ENCODE measurements at places on chromosomes 1 and 21.

DNA sequence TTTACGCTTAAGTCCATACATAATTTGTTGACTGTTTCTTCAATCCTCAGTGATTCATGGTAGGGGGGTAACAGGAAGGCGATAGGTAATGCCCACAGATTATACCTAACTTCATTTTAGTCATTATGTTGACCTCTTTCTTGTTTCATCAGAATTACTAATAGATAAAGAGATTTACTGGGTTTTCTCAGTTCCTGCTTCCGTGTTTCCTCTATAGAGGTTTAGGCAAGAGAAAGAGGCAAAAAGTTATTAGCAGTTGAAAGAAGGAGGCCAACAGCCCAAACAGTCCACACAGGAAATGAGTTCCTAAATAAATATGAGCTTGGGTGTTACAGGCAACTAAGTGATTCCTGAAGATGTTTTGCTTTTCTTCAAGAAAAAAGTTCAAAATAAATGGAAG lies 17.9 kb upstream of the CLCA1 start:
- H3K4me1 ChIP-seq: no peaks in the 10 kb centered on the region
- no peak overlapping the region for H3K4me3 ChIP-seq
- H3K36me3 ChIP-seq: no peaks in the 10 kb centered on the region
- H3K27me3 ChIP-seq: no peaks in the 10 kb centered on the region
- no peak for DNase-seq

DNA sequence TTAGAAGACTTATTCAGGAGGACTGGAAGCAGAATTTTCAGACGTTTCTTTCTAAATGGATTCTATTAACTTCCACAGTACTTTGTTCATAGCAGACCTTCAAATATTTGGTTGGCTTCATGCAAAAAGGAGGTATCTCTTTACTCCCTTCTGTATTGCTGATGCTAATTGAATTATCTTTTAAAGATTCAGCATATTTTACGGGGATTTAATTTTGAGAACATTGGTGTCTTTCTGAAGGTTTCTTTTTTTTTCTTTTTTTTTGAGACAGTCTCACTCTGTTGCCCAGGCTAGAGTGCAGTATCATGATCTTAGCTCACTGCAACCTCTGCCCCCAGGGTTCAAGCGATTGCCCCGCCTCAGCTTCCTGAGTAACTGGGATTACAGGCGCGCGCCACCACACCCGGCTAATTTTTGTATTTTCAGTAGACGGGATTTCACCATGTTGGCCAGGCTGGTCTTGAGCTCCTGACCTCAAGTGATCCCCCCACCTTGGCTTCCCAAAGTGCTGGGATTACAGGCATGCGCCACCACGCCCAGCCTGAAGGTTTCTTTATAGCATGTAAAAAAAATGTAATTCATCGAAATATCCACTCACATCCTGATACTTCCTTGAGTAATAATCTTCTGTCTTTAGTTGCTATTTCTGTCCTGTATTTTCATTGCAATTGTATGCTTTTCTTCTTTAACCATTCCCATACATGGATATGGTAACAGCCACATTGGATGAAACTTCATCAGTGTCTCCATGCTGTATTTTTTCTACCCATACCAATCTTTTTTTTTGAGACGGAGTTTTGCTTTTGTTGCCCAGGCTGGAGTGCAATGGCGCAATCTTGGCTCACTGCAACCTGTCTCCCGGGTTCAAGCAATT lies 14.5 kb downstream of the CNST start:
- no peaks in the 10 kb centered on the region for H3K27me3 ChIP-seq
- H3K27ac ChIP-seq: peak overlapping the region; percentile 39
- peaks cover 9% of the 10 kb centered on the region for H3K36me3 ChIP-seq
- no peaks in the 10 kb centered on the region for H3K4me1 ChIP-seq
- no peak for DNase-seq

DNA sequence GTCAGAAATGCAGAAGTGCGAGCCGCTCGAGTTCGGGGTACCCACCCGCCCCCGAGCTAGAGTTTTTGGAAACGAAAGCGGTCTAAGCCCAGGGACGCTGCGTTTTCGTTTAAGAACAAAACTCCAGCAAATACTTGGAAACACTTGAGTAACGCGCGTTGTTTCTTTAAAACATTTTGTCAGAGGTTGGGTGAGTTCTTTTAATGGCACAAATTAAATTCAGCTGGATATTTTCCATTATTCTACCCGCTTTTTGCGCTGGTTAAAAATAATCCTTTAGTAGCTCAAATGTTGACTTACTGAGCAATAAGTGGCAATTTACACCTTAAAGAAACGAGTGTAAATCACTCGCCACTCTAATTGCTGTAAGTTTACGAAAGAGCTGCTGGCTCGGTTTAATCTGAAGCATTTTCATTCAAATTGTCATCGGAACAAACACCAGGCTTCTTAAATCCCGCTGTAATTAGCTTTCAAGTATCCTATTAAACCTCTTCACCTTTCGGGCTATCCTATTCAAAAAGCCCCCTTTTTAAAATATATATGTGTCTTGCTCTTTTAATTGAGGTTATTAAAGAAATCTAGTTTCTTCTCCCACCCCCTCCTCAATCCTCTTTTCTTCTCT lies 1.5 kb downstream of the LHX8 start:
- H3K27me3 ChIP-seq: peaks cover 32% of the 10 kb centered on the region
- DNase-seq: no peak
- H3K27ac ChIP-seq: no peak overlapping the region

GRCh38 chr1:181015251-181015615 lies 7.4 kb downstream of the STX6 start:
- DNase-seq: no peak
- no peaks in the 10 kb centered on the region for H3K36me3 ChIP-seq
- H3K4me1 ChIP-seq: peaks cover 28% of the 10 kb centered on the region
- no peak overlapping the region for H3K27ac ChIP-seq
- no peaks in the 10 kb centered on the region for H3K27me3 ChIP-seq
- no peak overlapping the region for H3K4me3 ChIP-seq

DNA sequence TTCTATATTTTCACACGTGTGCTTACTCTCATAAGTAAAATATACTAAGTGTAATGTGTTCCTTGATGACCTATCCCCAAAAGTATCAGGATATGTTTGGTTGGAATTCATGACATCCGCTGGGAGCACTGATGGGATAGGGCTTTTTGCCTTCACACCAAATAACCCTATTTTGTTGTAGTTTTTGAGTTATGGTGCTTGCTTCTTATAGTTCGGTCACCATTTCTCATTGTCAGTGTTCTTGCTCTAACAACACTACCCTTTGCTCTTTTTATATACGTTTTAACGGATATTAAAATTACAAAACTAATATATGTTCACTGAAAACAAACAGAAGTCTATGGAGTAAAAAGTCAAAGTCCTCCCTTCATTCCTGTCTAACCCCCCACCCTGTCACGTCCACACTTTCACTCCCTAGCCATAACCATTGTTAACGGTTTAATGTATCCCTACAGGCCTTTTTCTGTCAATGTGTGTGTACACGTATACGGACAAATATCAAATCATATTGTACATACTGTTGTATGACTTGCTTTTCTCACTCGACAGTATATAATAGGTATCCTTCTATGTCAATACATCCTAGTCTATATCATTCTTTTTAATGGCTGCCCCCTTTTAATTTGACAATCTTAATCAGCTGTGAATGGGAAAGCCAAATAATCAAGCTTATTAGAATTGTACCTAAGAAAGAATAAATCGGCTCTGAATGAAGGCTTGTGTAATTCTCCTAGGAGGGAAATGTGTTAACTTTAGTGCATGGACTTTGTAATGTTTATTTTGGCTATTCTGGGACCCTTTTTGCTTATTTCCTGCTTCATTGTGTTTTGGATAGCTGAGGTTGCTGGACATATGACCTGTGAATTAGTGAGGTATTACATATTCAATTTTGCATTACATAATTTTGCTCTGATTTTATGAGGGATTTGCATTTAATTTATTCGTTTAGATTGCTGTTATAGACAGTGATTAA lies 3.5 kb upstream of the RNF220 start:
- peaks cover under 1% of the 10 kb centered on the region for H3K27me3 ChIP-seq
- peaks cover 7% of the 10 kb centered on the region for H3K4me1 ChIP-seq
- no peak for DNase-seq
- H3K36me3 ChIP-seq: no peaks in the 10 kb centered on the region

GRCh38 chr21:26280775-26281174 lies 110.2 kb upstream of the APP start:
- no peak overlapping the region for H3K4me3 ChIP-seq
- no peak for DNase-seq
- no peak overlapping the region for H3K27ac ChIP-seq
- no peaks in the 10 kb centered on the region for H3K27me3 ChIP-seq
- no peaks in the 10 kb centered on the region for H3K36me3 ChIP-seq

- no peak overlapping the region for H3K4me3 ChIP-seq
- DNase-seq: no peak
- H3K27me3 ChIP-seq: no peaks in the 10 kb centered on the region
- H3K36me3 ChIP-seq: no peaks in the 10 kb centered on the region
Measured at GRCh38 chr1:201016943-201017827, 6.3 kb downstream of the KIF21B start.

- no peak overlapping the region for H3K4me3 ChIP-seq
- H3K27me3 ChIP-seq: no peaks in the 10 kb centered on the region
- no peaks in the 10 kb centered on the region for H3K36me3 ChIP-seq
- no peak for DNase-seq
Measured at GRCh38 chr1:53572815-53573173, 113.6 kb downstream of the DMRTB1 start.

DNA sequence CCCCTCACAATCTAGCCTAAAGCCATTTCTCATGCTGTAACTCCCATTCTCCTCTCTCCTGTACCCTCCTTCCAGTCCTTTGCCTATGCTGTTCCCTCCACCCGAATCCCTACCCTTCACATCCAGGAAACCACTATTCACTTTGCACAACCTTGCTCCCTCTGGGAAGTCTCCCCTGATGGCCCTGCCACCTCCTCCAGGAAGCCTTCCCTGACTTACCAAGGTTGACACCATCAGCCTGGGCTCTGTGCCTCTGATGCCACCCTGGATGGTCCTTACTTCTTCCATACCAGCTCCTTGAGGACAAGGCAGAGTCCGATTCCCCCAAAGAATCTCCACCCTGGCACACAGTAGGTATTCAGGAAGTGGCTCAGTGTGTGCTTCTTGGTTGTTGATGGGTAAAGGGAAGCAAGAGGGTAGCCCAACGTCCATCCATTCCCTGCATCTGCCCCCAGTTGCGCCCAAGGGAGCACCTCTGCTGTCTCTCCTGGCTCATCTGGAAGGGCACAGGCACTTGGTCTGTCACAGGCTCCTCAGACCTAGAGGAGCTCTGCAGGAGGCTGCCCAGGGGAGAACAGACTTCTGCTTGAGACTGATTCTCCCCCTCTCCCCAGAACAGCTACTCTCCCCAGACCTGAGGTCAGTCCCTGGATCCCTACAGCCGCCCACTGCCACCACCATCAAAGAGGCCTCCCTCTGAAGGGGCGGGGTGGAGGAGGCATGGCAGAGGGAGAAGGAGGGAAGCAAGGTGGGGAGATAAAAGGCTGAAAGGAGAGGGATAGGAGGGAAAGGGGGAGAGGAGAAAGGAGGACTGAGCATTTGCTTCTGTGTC lies 36.1 kb upstream of the ZC3H12A start:
- H3K4me1 ChIP-seq: no peaks in the 10 kb centered on the region
- DNase-seq: no peak
- H3K36me3 ChIP-seq: no peaks in the 10 kb centered on the region
- H3K27me3 ChIP-seq: no peaks in the 10 kb centered on the region

GRCh38 chr1:228216371-228217320 lies 8.8 kb downstream of the OBSCN start:
- no peak for DNase-seq
- no peak overlapping the region for H3K4me3 ChIP-seq
- H3K27me3 ChIP-seq: no peaks in the 10 kb centered on the region
- no peaks in the 10 kb centered on the region for H3K36me3 ChIP-seq

GRCh38 chr1:223670458-223671159 lies 5.1 kb upstream of the CAPN8 start:
- no peak for DNase-seq
- no peaks in the 10 kb centered on the region for H3K27me3 ChIP-seq
- H3K27ac ChIP-seq: no peak overlapping the region
- H3K4me3 ChIP-seq: no peak overlapping the region
- H3K36me3 ChIP-seq: no peaks in the 10 kb centered on the region
- H3K4me1 ChIP-seq: no peaks in the 10 kb centered on the region

GRCh38 chr1:226697151-226697928 lies 41.7 kb downstream of the ITPKB start:
- H3K27ac ChIP-seq: no peak overlapping the region
- H3K36me3 ChIP-seq: no peaks in the 10 kb centered on the region
- DNase-seq: no peak
- peaks cover 14% of the 10 kb centered on the region for H3K4me1 ChIP-seq

GRCh38 chr1:1348420-1349255 lies 580 bp downstream of the DVL1 start:
- DNase-seq: no peak
- H3K27me3 ChIP-seq: no peaks in the 10 kb centered on the region
- peak overlapping the region; percentile 17 for H3K27ac ChIP-seq
- peaks cover 2% of the 10 kb centered on the region for H3K36me3 ChIP-seq

- peaks cover 19% of the 10 kb centered on the region for H3K4me1 ChIP-seq
- H3K27ac ChIP-seq: no peak overlapping the region
- H3K36me3 ChIP-seq: no peaks in the 10 kb centered on the region
- no peak for DNase-seq
Measured at GRCh38 chr21:36694031-36694515, 4.8 kb upstream of the SIM2 start.

- no peak overlapping the region for H3K27ac ChIP-seq
- no peak for DNase-seq
- H3K4me1 ChIP-seq: no peaks in the 10 kb centered on the region
- no peaks in the 10 kb centered on the region for H3K27me3 ChIP-seq
- H3K4me3 ChIP-seq: no peak overlapping the region
Measured at GRCh38 chr1:17356387-17357026, 15.5 kb upstream of the PADI6 start.

GRCh38 chr21:35333831-35334618 lies 284.9 kb upstream of the RUNX1 start:
- no peak overlapping the region for H3K27ac ChIP-seq
- DNase-seq: no peak
- no peaks in the 10 kb centered on the region for H3K36me3 ChIP-seq

- no peaks in the 10 kb centered on the region for H3K36me3 ChIP-seq
- no peak overlapping the region for H3K27ac ChIP-seq
- H3K27me3 ChIP-seq: peaks cover 43% of the 10 kb centered on the region
- DNase-seq: no peak
Measured at GRCh38 chr1:92483610-92484471, 2.9 kb downstream of the GFI1 start.

All from ascending aorta (tissue), 2 donors.